NCI-H748 treated with DMSO at 0.1 percent for 48 hours (cell line): ENCODE measurements at places on chromosomes 13 and 19.

- no peak for DNase-seq
These were observed 20.5 kb upstream of the NEK3 start for GRCh38 chr13:52179925-52180324.

DNA sequence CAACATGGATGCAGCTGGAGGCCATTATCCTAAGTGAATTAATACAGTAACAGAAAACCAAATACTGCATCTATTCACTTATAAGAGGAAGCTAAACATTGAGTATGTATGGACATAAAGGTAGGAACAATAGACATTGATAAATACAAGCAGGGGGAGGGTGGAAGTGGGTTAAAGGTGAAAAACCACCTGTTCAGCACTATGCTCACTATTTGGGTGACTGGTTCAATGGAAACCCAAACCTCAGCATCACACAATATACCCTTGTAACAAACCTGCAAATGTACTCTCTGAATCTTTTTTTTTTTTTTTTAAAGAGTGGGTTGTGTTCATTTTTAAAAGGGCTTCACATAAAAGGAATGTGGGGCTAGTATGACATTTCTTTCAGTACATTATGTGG lies 26.9 kb upstream of the CPB2 start:
- DNase-seq, result peak; percentile 74

DNA sequence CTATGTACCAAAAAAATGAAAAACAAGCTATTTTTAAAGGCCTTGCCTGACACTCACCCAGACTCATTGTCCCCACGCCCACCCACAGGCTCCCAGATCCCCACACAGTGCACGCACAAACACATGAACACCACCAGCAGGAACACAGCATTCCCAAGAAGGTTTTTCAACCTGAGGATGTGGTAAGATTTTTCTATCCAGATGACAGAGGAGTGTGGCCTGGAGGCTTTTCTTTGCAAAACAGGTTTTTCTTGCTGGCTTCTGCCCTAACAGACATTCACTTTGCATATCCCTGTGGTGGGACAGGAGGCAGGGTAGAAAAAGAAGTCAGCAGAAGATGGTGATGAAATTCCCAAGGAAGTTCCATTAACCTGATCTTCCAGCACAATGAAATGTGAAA lies 97.8 kb downstream of the KLF12 start:
- no peak for DNase-seq

DNA sequence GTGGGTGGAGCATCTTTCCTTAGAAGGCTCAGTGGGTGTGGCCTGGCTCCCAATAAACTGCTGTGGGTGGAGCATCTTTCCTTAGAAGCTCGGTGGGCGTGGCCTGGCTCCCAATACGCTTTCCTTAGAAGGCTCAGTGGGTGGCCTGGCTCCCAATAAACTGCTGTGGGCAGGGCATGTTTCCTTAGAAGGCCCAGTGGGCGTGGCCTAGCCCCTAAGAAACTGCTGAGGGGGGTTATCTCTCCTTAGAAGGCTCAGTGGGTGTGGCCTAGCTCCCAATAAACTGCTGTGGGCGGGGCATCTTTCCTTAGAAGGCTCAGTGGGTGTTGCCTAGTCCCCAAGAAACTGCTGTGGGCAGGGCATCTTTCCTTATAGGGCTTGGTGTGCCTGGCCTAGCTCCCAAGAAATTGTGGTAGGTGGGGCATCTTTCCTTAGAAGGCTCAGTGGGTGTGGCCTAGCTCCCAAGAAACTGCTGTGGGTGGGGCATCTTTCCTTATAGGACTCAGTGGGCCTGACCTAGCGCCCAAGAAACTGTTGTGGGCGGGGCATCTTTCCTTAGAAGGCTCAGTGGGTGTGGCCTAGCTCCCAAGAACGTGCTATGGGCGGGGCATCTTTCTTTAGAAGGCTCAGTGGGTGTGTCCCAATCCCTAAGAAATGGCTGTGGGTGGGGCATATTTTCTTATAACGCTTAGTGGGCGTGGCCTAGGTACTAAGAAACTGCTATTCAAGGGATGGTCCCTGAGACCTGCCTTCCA lies 10.3 kb downstream of the HSH2D start:
- no peak for DNase-seq

DNA sequence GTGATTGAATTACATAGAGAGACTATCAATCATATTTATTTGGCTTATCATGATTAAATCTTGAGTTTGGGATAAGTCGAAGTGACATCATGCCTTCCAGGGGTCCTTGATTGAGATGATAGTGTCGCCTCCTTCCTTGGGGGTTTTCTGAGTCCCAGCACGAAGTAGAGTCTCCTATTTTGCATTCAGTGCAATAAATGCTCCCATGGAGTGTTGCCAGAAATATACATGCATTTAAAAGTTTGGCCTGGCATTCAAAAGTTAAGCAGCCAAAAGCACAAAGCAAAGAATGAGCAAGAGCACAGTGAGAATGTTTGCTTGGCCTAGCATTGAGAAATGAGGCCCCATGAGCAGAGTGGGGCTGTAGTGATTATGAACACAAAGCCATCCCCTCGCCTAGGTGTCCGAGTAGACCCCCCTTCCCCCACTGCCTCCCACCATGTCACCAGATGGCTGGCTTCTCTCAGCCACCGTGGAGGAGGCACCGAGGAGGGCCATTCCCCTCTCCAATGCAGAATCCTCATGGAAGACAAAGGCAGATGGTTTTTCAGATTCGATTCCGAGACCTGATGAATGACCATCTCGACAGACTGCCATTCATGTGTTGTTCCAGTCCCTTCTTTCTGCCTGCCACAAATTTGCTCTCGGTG lies 58.8 kb upstream of the UBL3 start:
- DNase-seq, result no peak
